Smooth muscle cell of trachea (primary cell): ENCODE measurements at places on chromosomes 13 and 19. TPM values are rescaled to one million over a fixed set of nuclear protein-coding genes. Genes with fewer than 3 reads are reported as not detected.

PPP1R13L gene
- total RNA-seq: 1.5 and 2.2 TPM in 2 replicates

ZNF426 gene
- 27.2 and 32.7 TPM in 2 replicates for total RNA-seq

TINCR gene
- 0.17 TPM in 1 of 2 replicates, not detected in the other for total RNA-seq

C13orf42 gene
- total RNA-seq: not detected in 2 replicates

TNFSF13B gene
- 5.2 and 6.6 TPM in 2 replicates for total RNA-seq
